ENCODE measurements at places on chromosomes 11 and 22.

GRCh38 chr11:44728491-44728910, 1.7 kb downstream of the TSPAN18 start:
- no peak for DNase-seq

- DNase-seq: peak; percentile 29
These were observed at the start of gene MS4A15 for GRCh38 chr11:60756307-60757032. Gene MS4A15 (plus strand): TSS chr11:60756867. CDS start chr11:60763734, 6,867 bp downstream.

DNA sequence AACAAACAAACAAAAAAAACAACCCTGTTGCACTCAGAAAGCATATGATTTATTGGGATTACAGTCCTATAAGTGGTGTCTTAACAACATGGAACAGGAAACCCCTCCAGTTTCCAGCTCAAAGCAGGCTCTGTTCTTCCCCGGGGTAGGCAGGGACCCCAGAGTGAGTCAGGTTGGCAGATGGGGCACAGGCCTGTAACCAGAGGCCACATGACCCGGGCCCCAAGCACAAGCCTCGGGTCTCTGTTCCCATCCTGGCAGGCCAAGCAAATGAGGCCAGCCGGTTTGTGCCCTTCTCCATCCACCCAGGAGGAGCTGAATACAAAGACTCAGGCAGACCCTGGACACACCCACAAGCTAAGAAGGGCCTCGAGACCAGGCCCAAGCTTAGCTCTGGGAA, 75.8 kb downstream of the NAT10 start:
- no peak for DNase-seq

- DNase-seq: peak; percentile 71
These were observed 5.9 kb upstream of the ATF4 start for GRCh38 chr22:39514373-39514973.

DNA sequence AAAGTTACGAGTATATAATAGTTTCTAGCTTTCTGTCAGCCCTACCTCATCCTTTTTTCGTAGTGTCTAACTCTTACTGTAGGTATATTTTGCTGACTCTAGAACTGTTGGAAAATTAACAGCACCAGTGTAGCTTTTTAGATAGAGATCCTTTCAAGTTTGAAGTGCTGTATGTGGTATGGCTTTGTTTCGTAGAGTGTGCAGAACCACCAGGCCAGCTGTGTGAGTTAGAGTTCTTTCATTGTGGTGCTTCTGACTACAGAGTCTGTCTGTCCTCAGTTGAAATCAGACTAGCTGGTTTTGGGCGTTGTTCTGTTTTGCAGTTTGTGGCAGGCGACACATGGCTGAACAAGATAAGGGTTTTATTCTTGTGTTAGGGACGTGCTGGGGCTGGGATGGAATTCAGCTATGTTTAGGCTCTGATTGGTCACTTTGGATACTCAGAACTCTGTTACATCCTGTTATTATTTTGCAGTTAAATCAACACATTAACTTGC, 3.2 kb downstream of the ARHGEF12 start:
- no peak for DNase-seq

DNA sequence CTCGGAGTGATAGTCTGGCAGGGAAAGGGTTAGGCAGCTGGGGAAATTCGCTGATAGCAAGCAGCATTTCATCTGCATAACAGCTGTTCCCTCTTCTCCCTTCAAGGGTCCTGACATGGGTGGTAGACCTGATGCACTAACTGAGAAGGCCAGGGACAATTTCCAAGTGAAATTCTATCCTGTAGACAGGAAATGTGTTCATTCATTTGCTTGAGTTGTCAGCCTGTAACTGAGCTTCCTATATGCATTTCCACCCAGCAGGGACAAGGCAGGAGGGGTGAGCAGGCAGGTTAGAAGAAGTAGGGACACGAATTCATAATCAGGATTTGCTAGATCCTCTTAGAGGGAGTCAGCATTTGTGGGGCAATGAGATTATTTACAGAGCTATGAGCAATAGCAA, 154.3 kb upstream of the NCAM1 start:
- DNase-seq: no peak
